ENCODE measurements at places on chromosomes 3 and 15. TPM values are rescaled to one million over a fixed set of nuclear protein-coding genes. Genes with fewer than 3 reads are reported as not detected.

- DNase-seq: no peak
These were observed 343.4 kb downstream of the TBC1D5 start for GRCh38 chr3:17398959-17399551.

GRCh38 chr15:88177451-88177850 lies 79.1 kb downstream of the NTRK3 start:
- DNase-seq: no peak

- DNase-seq: no peak
These were observed 62.6 kb downstream of the SMAD3 start for GRCh38 chr15:67127965-67128364.

DNA sequence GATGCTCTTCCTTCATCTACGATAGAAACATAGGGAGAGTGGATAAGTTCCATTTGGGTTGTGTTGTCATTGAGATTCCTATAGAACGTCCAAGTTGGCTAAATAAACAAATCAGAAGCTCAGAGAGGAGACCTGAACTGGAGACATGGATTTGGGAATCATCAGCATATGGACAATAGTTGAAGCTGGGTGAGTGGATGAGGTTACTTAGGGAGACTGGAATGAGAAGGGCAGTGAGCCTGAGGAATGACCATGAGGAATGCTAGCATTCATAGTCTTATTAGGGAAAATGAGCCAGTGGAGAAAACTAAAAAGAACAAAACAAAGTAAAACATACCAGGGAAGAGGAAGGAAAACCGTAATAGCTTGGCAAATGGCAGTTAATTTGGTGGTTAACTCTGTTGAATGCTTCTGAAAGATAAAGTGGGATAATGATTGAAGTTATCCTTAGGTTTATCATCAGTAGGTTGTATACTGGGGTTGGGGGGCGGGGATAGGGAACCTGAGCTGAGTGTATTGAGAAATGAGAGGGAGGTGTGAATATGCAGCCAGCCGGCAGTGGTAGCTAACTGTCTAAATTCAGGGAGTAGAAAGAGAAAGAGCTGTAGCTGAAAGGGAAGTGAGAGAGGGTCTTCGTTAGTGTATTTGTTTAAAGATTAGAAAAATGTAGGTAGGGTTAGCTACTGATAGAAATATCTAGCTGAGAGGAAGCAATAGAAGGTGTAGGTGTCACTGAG lies 74.6 kb downstream of the ARHGEF26 start:
- DNase-seq: no peak

DNA sequence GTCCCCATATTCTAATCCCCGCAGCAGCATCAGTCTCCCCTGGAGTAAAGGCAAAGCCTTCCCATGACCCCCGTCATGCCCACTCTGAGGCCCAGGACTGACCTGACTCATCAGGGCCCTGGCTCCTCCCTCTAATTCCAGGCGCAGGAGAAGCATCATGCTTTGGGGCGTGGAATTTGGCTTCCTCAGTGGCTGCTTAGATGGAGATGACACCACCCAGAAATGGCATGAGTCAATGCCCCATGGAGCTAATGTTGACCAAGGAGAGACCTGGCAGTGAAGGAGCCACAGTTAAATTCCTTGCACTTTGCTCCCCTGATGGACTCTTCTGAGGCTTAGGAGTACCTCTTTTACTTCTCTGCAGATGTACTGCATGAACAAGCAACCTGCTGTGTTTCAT lies 204.2 kb upstream of the PROK2 start:
- DNase-seq: no peak

GRCh38 chr3:135981701-135982403 lies 16.3 kb downstream of the PPP2R3A start:
- DNase-seq: no peak

- no peak for DNase-seq
These were observed 81.1 kb downstream of the MEGF11 start for GRCh38 chr15:66172324-66172980.

DNA sequence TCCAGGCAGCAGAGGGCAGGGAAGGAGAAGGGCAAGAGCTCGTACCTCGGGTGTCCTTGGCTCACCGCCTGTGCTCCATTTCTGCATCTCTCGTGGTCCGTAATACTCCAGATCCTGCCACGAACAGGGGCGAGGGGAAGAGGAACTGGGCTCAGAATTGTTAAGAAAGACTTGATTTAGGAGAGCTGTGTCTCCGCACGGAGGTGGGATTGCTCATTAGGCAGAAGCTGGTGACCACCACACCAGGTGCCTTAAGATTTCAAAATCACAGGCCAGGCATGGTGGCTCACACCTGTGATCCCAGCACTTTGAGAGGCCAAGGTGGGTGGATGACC lies 37.2 kb upstream of the BDH1 start:
- no peak for DNase-seq

Gene PPM1L
- total RNA-seq: 14.9 TPM

Gene ARID3B
- 77.1 TPM for total RNA-seq

Data from natural killer cell treated with Interleukin-12 subunit alpha and Interleukin-12 subunit beta and Interleukin-15 and Interleukin-18, amount 100 ng/mL, for 72 hours (primary cell).